ENCODE measurements at places on chromosomes 3 and 15.
A peak's percentile ranks its signal among the peaks of the same experiment; 100 is the strongest.

GRCh38 chr3:61803983-61804382 lies 242.6 kb downstream of the PTPRG start:
- H3K4me1 ChIP-seq = peaks cover 44% of the 10 kb centered on the region
- no peak overlapping the region for H3K4me3 ChIP-seq
- no peak overlapping the region for H3K27ac ChIP-seq
- no peaks in the 10 kb centered on the region for H3K27me3 ChIP-seq
- H3K36me3 ChIP-seq = peaks cover 2% of the 10 kb centered on the region

DNA sequence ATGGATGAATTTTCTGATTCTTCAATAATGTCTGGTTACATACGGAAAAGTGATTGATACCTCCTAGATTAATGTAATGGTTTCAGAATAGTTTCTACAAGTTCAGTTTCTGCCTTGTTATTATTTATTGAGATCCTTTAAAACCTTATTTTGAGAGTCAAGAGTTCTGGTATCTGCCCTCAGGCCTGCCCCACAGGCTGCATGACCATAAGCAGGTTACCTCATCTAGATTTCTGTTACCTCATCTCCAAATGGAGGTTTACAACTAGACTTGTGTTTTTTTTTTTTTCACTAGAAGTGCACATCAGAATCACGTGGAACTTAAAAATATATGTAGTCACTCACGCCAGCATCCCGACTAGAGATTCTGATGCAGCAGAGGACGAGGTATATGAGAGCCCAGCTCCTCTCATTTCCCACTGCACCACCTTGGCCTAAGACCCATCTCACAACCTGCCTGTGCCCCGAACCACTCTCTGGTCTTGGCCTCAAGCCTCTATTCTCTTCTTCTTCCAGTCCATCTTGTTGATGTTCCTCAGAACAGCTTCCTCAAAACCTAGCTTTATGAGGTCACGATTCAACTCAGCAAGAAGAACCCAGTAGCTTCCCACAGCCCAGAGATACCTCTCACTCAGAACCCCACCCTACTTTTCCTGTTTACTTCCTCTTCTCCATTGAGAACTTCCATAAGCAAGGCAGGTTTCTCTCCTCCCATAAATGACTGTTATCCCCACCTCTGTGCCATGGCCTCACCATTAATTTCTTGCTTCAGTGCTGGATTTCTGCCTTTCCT lies 353.4 kb downstream of the CHST2 start:
- H3K27ac ChIP-seq = no peak overlapping the region
- no peak for DNase-seq
- no peak overlapping the region for H3K4me3 ChIP-seq

- H3K36me3 ChIP-seq = no peaks in the 10 kb centered on the region
- H3K4me1 ChIP-seq = no peaks in the 10 kb centered on the region
- H3K4me3 ChIP-seq = no peak overlapping the region
Observed at GRCh38 chr3:127121885-127122284, 71.0 kb upstream of the PRR23E start.

DNA sequence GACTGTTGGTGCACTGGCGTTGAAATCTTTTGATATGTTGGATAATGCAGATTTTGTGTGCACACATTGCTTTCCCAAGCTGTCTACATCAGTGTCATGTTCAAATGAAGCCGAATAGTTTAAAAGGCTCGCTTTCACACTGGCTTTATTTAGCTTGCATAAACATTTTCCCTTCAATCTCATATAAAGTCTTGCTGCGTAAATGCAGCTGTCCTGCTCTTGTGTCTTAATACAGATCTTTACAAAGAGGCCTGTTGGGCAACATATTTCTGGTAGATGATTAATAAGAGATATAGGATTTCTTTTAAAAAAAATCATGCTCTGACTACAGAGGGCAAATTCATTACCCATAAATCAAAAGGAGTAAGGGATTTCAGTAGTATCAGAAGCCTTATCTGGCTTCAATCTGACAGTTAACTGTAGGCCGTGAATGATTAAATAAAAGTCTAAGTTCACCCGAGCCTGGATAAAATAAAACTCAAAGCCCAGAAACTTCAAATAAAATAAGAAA lies 937.2 kb downstream of the FHIT start:
- H3K4me3 ChIP-seq = no peak overlapping the region
- no peak overlapping the region for H3K27ac ChIP-seq
- H3K27me3 ChIP-seq = no peaks in the 10 kb centered on the region
- H3K36me3 ChIP-seq = no peaks in the 10 kb centered on the region

GRCh38 chr3:193594946-193595689 lies 2.1 kb downstream of the OPA1 start:
- no peak overlapping the region for H3K27ac ChIP-seq
- H3K4me3 ChIP-seq = peak overlapping the region; percentile 97
- H3K27me3 ChIP-seq = peaks cover under 1% of the 10 kb centered on the region
- H3K36me3 ChIP-seq = peaks cover 14% of the 10 kb centered on the region
- peaks cover 37% of the 10 kb centered on the region for H3K4me1 ChIP-seq
- DNase-seq = no peak

DNA sequence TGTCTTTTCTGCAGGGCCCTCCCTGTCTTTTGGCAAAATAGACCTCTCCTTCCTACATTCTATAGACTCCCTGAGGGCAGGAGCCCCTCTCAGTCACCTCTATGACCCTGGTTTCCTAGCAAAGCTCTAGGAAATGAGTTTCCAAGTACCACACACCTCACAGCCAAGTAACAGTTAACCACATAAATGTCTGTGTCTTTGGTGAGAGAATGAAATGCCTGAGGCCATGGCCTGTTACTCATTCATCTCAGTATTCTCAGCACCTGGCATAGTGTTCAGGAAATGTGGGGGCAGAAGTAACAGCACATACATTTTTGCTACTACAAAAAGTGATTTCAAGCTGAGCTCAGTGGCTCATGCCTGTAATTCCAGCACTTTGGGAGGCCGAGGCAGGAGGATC lies 21.0 kb downstream of the RFT1 start:
- no peaks in the 10 kb centered on the region for H3K36me3 ChIP-seq
- no peak overlapping the region for H3K4me3 ChIP-seq
- no peak for DNase-seq
- H3K27ac ChIP-seq = no peak overlapping the region
- no peaks in the 10 kb centered on the region for H3K4me1 ChIP-seq

DNA sequence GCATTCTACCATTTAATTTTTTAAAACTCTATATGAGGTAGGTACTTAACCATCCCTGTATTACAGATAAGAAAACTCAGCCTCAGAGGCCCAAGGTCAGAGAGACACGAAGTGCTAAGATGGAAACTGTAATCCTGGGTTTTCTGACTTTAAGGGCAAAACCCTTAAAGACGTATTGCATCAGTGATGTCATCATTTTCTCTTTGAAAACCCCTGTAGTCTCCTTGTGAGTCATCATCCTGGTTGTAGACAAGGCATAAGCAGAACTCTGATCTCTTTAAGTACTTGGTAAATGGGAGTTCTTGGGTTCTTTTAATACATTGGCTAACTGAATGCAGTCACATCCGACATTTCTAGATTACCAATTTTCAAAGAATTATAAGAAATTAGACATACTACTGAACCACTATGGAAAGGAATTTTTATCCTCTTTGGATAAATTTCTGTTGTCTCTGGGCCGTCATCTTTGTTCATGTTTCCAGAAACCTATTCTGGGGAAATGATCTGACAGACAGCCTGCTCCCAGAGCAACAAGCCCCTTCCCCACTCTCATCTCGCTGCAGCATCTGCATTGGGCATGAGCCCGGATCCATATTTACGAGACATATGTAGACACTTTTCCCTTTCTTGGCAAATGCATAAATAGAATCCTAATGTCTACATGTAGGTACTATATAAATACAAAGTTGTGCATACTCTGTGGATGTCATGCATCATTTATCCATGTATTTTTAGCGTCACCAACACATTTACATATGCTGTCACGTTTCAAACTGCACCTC lies 48.7 kb upstream of the MDFIC2 start:
- H3K27ac ChIP-seq = no peak overlapping the region
- no peaks in the 10 kb centered on the region for H3K36me3 ChIP-seq
- no peak for DNase-seq
- no peaks in the 10 kb centered on the region for H3K4me1 ChIP-seq
- no peaks in the 10 kb centered on the region for H3K27me3 ChIP-seq
- no peak overlapping the region for H3K4me3 ChIP-seq
